ENCODE measurements at places on chromosomes 11 and 22.

GRCh38 chr22:43000441-43001175, 14.3 kb downstream of the PACSIN2 start:
- no peak for DNase-seq

DNA sequence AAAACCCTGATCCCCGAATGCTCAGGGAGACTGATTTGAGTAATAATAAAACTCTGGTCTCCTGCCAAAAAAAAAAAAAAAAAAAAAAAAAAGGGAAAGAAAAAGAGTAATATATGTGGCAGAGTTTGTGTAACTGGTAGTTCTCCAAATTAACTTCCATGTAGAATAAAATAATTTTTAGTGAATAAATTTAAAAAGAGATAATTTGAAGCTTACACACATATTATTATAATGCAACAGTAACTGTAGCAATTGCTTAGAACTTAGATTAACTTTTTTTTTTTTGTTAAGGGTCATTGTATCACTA, 11.0 kb upstream of the MRPL17 start:
- no peak for DNase-seq

DNA sequence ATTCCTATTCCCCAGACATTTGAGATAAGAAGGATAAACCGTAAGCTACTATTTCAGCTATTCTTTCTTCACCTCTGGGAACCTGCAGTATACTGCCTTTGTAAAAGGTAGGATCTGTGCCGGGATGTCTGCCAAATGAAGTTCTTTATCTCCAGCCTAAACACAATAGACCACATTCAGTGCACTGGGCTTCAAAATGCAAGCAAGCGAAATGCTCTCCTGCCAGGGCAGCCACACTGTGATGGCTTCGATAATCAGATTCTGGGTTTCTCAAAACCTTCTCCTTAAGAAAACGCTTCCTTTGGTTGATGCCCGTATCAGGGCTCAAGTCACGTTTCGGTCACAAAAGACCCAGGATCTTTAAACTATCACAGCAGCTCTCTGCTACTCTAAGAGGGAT, 299.5 kb upstream of the B3GAT1 start:
- DNase-seq, result no peak

GRCh38 chr11:65298655-65299179, 15.9 kb upstream of the CDC42EP2 start:
- DNase-seq, result no peak

- no peak for DNase-seq
These were observed 418.0 kb upstream of the SYN3 start for GRCh38 chr22:33476206-33476605.

DNA sequence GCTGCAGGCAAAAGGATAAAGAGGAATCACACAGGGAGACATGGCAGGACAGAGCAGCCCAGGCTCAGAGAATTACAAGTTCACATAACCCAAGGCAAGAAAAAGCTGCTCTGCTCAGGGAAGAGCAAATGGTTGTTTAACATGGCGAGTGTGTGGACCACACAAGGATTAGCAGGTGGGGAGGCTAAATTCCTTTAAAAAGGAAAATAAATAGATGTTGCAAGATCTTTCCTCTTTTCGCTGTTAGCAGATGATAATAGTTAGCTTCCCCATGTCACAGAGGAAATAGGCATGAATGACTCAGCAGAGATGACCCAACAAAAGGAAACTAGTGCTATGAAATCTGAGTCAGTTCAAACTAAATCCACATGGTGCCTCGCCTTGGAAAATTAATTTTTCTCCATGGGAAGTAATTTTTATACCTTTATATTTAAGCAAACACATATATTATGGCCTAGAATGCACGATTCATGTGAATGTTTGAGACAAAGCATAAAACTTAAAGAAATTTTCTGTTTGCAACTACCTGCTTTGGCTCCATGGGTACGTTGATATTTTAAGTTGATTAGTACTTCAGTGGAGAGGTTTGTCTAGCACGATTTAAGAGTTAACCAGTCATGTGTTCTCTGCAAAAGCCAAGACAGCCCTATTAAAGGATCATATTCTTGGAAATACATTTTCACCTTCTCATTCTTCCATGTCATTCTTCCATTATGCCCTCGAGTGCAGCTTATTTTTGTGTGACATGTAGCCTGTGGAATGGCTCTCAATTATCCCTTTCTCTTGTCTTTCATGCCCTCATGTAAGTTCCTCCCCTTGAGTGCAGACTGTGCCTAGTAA, 38.5 kb upstream of the FJX1 start:
- DNase-seq, result no peak

DNA sequence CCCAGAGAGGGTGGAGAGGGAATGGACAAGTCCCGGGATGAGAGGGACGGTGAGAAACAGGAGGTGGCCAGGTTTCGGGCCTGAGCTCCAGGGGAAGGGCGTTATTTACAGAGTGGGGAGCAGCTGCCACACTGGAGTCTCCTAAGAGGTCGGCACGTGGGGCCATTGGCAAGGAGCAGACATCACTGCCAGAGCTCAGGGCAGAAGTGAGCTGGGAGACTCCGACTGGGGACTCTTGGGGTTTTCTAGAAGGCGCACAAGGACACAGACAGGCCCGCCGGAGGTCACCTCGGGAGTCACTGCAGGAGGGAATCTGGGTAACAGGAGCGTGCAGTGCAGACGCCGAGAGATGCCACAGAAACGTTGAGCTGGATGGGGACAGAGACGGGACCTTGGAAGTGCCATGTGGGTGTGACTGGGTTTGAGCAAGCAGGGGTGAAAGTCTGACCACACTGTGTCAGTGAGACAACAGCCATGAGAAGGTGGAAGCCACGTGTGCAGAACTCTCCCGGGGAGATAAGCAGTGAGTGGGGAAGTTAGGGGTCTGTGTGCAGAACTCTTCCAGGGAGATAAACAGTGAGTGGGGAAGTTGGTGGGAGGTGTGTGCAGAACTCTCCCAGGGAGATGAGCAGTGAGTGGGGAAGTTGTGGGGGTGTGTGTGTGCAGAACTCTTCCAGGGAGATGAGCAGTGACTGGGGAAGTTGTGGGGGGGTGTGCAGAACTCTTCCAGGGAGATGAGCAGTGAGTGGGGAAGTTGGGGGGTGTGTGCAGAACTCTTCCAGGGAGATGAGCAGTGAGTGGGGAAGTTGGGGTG, 187.5 kb downstream of the SHANK2 start:
- no peak for DNase-seq

DNA sequence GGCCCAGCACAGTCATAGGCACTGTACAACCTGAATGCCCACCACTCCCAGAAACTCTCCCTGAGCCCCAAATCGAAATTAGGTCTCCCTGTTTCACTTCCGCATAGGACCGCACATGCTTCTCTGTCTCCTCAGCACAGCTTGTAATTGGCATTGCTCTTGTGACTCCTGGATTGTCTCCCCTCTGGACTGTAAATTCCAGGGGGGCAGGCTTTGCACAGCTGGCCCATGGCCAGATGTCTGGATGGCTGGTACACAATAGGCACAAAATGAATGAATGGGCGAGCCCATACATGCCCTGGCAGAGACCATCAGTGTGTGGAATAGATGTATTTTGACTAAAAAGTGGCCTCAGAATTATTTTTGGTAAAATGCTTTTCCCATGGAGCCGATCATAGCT, 63.3 kb upstream of the PHF21B start:
- DNase-seq, result no peak

DNA sequence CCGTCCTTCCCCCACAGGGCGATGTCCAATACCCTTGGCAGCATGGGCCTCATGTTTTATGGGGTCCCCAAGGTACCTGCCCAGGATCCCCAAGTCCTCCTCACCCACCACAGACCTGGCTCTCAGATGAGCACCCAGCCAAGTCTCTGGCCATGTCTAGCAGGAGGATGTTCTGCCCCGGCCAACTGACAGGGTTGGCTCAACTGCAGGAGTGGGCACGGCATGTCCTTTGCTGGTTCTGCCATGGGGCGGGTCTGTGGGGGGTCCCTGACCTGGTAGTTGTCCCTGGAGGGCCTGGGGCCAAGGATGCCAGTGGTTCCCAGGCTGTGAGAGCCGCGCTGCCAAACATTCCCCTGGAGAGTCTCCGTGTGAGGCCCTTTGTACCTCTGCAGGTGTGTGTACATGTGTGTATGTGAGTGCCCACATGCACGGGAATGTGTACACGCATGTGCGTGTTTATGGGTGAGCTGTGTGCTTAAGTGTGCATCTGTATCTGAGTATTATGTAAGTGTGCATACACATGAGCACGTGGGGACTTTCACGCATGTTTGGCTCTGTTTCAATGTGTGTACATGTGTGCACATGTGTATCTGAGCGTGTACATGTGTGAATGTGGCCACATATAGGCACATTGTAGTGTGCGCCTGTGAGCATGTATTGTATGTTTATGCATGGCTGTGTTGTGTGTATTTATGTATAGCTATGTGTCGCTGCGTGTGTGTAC, 85.5 kb downstream of the KCNQ1 start:
- no peak for DNase-seq

DNA sequence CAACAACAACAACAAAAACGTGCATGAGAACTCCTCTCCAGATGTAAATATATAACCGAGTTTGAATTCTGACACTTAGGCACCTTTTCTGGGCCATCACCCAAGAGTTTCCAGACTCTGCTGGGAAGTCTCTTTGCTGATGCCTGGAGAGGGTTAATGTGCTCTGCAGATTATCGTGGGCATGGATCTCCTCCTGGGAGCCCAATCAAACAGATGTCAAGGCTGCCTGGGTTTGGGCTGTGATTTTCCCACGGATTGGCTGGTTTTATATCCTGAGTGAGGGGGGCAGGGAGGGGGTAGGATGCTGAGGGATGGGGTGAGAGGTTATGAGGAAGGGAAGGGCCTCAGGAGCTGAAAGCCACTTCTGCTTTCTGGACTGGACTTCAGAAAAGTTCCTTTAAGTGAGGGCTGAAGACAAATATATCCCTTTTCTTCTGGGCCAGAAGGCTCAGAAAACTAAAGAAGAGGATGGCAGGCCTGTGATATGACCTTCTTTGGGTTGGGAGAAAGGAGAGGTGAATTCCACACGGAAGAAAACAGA, 4.2 kb downstream of the ELF5 start:
- DNase-seq, result no peak

DNA sequence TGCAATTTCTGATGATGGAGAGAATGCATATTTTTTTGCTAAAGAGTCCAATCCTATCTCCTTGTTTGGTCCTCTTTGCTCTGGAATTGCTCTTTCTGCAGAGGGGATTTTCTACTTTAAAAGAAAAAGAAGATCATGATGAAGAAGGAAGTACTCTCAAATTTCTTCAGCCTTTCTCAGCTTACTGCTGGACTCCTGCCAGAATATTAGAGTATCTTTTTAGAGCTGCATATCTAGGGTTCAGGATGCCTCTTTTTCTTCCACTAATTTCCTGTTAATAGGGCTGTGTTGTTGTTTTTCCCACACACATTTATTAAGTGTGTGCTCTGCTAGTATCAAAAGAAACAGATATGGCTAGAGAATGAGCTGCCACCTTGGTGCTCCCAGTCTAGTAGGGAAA, 18.2 kb downstream of the UBASH3B start:
- DNase-seq, result no peak

DNA sequence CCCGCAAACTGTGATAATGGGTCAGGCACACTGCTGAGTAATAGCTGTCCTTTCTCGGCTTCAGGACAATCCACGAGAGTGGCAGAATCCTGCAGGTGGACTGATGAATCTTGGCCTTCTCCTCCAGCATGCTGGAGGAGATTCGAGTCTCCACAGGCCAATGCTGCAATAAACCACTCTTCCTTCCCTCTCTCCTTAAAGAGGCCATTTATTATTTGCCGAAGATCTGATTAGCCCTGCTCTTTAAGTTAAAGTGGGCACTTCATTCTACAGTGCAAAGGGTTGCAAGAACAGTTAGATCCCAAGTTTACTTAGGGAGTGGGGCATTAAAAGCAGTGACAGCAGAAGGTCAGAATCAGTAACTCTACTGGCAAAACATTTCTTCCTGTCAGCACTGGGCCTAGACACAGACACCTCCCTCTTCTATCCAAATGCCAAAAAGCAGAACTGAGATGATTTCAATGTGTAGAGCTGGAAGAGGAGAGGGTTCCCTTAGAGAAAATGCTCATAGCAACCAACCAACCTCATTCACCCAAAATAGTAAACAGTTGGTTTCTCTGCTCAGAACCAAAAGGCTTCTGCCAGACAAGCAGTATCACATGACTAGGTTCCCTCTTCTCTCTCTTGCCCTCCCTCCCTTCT, 121.7 kb downstream of the SGSM3 start:
- no peak for DNase-seq

- DNase-seq, result no peak
These were observed 17.5 kb upstream of the CBX7 start for GRCh38 chr22:39169797-39170466.

GRCh38 chr11:57056735-57057134, 68.0 kb downstream of the OR5AK2 start:
- DNase-seq, result no peak

DNA sequence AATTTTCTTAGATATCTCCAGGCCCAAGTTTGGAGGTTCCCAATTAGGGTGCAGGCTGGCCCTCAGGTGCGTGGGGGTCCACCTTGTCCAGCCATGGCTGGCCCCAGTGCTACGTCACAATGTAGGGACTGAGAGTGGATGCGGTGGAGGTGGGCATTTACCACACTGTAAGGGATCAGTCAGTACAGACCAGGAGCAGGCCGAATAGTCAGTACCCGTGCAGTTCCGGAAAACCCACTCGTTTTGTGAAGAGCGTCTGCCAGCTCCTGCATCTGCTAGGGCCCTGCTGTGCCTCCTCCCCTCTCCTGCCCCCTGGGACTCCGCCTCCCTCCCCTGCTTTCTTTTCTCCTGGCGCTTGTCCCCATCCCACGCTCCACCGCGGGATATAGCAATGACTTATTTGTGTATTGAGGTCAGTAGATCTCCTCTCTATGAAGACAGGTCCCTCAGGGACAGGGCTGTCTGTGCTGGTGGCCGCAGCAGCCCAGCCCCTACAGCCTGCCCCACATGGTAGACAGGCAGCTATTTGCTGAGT, 50.4 kb upstream of the SEPTIN5 start:
- no peak for DNase-seq

DNA sequence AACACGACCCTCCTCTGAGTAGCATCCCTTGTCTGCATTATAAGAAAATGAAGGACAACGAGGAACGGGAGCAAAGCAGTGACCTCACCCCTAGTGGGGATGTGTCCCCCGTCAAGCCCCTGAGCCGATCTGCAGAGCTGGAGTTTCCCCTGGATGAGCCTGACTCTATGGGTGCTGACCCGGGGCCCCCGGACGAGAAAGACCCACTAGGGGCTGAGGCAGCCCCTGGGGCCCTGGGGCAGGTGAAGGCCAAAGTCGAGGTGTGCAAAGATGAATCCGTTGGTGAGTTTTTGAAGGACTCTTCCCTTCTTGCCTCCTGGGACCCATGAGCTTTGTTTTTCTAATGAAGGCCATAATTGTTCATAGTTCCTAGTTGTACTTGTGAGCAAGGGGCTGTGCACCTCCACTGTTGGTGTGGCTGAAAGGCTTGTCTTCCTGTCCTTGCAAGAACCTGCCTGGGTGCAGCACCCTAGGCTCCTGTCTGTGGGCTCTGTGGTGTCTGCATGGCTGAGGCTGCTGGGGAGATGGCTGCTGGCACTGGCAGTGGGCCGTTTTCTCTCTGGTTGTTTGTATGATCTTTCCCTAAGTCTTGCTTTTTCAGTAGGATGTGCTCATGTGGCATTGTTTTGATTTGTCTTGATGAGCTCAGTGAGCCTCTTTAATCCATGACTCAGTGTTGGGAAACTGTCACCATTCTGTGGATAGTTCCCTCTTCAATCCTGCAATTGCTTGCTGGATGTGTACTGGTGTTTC, 10.1 kb downstream of the DGCR8 start:
- no peak for DNase-seq

- DNase-seq, result no peak
These were observed 167.0 kb upstream of the RASSF10 start for GRCh38 chr11:12841946-12842630.
